ENCODE measurements at places on chromosomes 12 and 14.

GRCh38 chr12:51209259-51209658, 8.6 kb downstream of the POU6F1 start:
- DNase-seq: no peak

DNA sequence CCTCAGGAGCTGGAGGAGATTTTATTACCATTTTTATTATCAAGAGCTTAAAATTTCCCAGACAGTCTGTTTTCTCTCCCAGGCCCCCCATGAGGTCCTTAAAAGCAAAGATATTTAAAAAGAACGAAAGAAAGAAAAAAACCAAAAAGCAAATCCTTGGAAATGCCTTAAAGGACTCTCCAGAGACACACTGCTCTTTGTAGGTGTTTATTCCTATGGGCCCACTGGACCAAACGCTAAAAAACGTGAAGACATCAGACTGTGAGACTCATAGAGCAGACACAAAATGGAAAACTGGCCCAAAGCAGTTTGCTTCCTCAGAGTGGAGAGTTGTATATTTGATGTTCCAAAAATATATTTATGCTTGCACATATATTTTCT, 1.2 kb upstream of the NID2 start:
- no peak for DNase-seq

DNA sequence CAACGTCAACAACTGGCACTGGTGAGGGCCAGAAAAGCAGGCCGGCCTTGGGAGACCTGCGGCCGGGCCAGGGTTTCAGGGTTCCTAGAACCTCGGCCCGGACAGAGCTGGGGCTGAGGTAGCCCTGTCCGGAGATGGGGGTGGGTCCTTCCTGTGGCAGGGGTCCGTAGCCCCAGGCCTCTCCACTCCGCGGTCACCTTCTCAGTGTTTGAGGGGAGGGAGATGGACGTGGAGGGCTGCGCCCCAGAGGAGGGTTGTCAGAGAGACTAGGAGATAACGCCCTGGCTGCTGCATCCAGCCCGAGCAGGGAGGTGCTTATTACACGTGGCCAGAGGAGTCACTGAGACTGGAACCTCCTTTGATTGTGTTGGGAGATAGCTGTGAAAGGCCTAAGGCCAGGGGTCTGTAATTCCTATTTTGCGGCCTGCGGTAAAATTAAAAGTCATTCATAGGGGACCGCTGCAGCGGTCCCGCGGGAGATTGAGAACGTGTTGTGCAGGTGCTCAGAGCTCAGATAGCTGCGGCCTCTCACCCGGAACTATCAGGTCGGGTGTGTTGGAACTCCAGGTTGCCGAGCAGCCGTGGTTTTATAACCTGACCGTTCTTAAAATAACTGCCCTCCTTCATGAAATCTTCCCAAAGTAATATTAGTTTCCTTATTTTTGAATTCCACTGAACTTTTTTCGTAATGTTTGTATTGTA, 507 bp downstream of the AHSA1 start:
- peak; percentile 16 for DNase-seq

- no peak for DNase-seq
Observed at GRCh38 chr12:89309815-89310214, 42.5 kb downstream of the DUSP6 start.

DNA sequence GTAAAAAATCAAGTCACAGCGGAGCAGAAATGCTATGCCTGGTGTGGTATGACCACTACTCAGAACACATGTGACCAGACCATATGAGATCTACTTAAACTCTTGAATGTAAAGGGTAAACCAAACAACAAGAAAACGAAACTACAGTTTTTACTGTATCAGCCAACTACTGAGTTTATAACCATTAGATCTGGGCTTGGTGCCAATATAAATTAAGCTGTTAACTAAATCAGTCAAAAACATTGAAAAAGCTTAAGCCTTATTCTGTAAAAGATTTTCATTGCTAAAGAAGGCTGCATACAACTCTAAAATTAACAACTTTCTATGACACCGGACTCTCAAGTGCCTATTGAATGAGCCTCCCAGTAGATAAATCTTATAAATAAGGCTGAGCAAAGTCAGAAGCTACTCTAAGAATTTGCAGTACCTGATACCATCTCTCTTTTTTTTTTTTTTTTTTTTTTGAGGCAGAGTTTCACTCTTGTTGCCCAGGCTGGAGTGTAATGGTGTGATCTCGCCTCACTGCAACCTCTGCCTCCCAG, 35.4 kb downstream of the SPTLC2 start:
- DNase-seq: peak; percentile 32

DNA sequence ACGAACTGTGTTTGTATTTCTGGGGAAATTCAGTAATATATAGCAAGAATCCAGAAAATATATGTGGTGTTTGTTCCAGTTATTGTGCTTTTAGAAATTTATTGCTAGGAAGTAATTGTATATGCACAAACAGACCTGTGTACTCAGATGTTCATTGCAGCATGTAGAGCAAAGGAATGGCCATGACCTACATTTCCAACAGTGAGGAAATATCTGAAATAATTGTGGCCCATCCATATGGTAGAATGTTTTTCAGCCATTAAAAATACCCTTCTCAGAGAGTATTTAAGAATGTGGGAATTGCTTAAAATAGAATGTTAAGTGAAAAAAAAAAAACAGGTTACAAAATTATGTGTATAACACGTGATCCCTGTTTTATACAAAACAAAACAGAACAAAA, 77.3 kb downstream of the TMX1 start:
- no peak for DNase-seq

DNA sequence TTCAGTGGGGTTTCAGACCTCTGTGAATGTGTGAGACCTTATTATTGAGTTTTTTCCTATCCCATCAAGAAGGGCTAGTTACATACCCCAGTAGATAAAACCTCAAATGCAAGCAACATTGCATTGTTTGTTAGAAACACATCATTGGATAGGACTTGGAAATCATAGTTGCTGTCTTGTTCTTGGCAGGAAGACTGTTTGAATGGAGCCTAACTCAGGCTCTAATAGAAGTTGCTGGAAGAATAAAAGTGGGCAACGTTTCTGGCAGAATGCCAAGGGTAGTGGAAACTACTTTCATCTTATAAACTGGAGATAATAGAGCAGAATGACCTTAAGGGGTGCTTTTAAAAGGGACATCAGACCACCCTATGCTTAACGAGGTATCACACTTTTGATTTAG, 9.9 kb upstream of the PTHLH start:
- no peak for DNase-seq

- no peak for DNase-seq
Observed at GRCh38 chr14:105862581-105863239, 336.3 kb downstream of the TMEM121 start.
